ENCODE measurements at places on chromosomes 11 and 22.
A peak's percentile ranks its signal among the peaks of the same experiment; 100 is the strongest.

DNA sequence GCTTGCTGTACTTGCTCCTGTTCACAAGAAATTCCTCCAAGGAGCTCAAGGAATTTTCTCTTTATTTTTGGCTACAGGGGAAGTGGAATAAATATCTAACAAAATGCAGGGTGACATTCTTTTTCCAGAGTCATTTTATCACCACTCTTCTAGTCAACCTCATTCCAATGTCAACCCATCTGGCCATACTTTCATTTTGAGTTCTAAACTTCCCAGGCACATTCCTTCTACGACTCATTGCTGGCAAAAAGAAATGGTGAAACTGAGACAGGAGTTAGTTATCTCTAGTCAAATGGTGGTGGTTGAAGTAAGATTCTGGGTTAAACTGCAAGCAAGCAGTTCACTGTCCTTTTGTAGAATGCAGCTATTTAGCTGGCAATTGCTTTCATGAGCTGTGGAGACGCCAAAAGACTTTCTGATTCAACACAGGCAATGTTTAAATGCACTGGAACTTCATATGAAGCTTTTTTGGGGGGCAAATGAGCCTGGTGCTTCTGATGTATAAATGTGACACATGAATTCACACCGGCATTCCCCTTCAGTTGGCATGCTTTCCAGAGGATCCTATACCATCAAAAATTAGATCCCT lies 304.6 kb downstream of the CADM1 start:
- DNase-seq = no peak

DNA sequence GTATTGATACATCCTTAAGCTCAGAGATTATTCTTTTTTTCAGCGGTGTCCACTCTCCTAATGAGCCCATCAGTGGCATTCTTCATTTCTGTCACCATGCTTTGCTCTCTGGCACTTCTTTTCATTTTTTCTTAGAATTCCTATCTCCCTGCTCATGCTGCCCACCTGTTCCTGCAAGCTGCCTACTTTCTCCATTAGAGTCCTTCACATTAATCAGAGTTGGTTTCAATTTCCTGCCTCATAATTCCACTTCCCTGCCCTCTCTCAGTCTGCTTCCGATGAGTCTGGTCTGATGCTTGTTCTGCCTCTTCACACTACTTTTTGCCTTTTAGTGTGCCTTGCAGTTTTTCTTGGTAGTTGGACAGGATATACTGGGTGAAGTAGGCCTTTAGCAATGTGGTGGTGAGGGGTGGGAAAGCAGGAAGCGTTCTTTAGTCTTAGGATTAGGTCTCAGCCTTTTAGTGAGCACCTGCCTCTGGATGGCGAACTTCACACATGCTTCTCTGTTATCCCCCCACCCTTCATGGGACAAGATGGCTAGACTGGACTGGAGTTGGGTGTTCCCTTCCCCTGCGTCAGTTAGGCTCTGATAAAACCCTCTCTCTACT lies 53.6 kb downstream of the CECR2 start:
- DNase-seq = no peak

GRCh38 chr11:71078482-71078881 lies 173.9 kb downstream of the SHANK2 start:
- no peak for DNase-seq

DNA sequence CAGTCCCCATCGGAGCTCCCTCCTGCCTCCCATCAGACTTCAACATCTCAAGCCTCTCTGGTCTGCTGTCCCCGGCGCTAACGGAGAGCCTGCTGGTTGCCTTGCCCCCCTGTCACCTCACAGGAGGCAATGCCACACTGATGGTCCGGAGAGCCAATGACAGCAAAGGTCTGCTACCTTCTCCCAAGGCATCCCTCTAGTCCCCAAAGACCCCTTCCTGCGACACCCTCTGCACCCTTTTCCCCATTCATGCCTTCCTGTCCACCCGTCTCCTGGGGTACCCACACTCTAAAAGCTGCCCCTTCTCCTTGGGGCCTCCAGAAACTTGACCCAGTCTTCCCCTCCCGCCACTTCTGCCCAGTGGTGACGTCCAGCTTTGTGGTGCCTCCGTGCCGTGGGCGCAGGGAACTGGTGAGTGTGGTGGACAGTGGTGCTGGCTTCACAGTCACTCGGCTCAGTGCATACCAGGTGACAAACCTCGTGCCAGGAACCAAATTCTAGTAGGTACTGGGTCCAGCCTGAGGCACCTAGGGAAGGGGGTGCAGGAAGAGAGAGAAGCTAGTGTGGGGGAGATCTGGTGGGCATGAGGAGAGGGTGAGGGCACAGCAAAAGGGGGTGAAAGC lies 860 bp downstream of the UPK2 start:
- no peak for DNase-seq

GRCh38 chr11:119340335-119341221 lies at the start of gene C1QTNF5:
Gene C1QTNF5, minus strand, starts transcription at chr11:119340883. Its CDS starts 486 bp downstream, at chr11:119340397.
- DNase-seq = no peak

GRCh38 chr11:32229576-32230240 lies 138.8 kb downstream of the RCN1 start:
- DNase-seq = no peak

DNA sequence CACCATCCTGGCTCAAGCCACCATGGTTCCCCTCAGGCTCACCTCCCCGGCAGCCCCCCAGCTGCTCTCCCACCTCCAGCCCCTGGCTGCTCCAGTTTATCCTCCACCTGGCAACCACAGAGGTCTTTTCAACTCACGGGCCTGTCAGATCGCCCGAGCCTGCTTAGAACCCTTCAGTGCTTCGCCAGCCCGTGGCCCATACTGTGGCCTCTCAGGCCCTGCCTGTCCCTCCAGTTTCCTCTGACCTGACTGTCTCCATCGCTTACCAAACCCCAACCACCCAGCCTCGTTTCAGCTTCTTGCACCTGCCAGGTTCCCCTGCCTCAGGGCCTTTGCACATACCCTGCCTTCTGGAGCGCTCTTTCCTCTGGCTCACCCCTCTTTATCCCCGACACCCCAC lies 6.9 kb downstream of the KCNC1 start:
- DNase-seq = no peak

DNA sequence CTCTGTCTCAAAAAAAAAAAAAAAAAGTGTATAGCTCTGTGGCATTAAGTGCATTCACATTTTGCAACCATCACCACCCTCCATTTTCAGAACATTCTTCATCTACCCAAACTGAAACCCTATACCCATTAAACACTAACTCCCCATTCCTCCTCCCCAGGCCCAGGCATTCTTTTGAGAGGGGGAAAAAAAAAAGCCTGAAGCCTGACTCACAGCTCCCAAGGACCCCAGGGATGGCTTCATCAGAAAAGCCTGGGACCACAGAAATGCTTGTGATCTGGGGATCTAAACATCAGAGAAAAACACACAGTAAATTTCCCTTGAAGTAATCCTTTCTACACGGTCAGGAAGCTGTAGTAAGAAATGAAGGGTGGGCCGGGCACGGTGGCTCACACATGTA lies 10.7 kb upstream of the GTSE1 start:
- no peak for DNase-seq

DNA sequence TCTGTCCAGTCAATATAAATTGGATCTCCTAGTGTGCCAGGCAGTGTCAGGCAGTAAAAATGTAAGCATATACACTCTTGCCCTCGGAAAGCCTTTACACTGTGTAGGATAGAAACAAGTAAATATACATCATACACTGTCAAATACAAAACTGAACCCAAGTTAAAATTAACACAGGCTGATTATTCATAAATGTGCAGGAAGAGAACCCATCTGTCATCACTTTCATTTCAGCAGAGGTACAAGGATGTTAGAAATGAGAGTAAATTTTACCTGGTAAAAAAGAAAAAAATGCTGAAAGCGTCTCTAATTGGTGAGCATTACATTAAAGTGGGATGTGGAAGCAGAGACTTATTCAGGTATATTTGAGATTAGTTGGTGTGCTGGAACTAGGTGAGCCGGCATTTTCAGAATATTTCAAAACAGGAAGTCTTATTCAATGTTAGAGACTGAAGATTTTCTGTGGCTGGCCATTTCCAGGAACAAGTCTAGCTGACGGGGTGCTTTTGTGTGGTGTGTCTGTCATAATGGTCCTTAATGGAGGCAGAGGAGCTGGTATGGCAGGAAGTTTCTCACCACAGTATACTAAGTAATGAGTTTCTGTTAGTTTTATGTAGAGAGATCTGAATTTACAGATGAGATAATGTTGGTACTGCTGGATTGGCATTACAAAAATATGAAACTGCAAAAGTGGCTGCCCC lies 192.6 kb downstream of the CASP12 start:
- DNase-seq = no peak

DNA sequence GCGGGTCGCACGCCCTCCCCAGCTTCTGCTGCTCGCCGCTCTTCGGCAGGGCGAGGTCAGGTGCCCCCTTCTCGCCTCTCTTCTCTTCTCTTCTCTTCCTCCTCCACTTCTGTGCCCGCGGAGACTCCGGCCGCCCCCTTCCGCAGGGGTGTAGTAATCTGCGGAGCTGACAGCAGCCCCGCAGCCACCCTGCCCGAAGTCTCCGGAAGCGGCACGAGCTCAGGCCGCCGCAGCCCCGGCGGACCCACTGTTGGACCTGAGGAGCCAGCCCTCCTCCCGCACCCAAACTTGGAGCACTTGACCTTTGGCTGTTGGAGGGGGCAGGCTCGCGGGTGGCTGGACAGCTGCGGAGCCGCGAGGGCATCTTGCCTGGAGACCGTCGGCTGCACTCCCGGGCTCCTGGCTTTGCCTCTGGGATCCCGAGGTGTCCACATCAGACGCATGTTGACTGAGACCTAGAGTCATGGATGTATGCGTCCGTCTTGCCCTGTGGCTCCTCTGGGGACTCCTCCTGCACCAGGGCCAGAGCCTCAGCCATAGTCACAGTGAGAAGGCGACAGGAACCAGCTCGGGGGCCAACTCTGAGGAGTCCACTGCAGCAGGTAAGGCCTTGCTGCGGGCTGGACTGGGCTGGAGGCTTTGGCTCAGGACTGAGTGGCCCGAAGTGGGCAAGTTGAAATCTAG lies 486 bp downstream of the STIM1 start:
- no peak for DNase-seq

GRCh38 chr11:113410414-113411135 lies 23.0 kb downstream of the ANKK1 start:
- no peak for DNase-seq

DNA sequence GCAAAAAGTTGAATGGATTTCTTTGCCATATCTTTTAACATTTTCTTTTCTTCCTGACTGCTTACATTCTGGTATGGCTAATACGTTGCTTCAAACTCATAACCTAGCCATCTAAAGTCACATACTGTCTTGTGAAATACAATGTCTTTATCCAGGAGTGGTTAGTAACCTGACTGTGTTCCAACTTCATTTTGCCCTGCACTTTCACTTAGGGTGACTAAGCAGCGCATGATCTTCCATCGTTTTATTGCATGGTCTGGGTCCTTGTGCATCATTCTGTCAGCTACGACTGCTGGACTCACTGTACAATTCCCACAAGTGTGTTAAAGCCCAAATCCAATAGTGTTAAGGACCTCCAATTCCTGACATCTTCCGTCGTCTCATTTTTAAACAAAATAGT lies 403.2 kb downstream of the NTM start:
- DNase-seq = no peak

DNA sequence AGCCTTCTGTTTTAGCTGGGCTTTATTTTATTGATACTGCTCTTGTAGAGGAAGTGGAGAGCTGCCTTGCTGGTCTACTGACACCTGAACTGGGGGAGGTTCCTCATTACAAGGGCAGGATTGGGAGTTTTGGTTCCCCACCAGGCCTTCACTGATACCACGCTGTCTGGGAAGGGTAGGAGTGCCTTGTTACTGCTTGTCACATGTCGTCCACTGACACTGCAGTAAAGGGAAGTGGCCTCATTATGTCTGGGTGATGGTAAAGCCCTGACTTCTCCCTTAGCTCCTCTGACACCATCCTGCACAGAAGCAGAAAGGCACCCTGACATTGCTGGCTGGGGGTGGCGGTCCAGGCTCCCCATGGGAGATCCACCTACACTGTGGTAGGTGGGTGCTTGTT lies 38.7 kb upstream of the ELF5 start:
- no peak for DNase-seq

DNA sequence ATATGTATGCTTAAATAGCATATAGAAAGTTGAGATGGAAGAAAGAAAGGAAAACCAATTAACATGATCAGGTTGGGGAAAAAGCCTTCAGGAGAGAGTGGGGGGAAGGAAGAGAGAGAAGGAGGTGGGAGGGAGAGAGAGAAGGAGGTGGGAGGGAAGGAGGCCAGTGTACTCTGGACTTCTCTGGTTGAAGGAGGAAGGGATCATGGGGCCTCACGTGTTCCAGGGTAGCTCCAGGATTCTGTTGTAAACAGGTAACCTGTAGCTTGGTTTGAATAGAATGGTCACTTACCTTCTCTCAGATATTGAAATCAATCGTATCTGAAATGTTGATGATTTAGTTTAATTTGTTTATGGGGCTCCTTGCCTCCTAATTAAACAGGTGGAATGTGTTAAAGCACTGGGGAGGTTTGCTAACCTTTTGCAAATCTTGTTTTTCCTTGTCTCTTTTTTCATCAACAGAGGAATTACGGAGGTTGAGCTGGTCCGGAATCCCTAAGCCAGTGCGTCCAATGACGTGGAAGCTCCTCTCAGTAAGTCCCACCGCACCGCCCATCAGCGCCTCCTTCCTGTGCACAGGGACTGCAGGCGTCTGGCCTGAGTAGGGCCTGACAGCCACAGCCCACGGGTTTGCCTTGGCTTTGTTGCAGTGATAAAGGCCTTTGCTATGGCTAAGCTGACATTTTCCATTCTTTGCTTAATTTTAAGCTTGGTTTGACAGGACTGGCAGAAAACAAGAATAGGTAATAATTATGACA lies 115.9 kb downstream of the TBC1D22A start:
- no peak for DNase-seq

- no peak for DNase-seq
Measured at GRCh38 chr22:26053737-26054316, 115.4 kb upstream of the SEZ6L start.

DNA sequence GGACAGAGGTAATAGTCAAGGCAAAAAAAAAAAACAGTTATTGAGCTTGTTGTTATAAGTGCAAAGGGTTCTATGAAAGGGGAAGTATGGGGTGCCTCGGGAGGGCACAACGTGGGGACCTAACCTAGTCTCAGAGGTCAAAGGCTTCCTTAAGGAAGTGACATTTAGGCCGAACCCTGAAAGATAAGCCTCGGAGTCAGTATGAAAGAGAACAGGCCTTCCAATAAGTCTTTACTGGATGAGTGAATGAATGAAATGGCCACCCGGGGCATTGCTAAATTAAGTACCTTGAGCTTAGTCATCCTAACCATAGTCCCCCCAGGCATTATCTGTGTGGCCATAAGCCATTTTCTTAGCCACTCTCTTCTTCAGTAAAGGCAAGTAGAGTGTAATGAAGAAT lies 19.7 kb downstream of the FLI1 start:
- DNase-seq = no peak

GRCh38 chr22:25475257-25476022 lies 89.0 kb upstream of the GRK3 start:
- DNase-seq = peak; percentile 14

GRCh38 chr11:100940111-100940510 lies 189.5 kb downstream of the PGR start:
- DNase-seq = no peak

- no peak for DNase-seq
Measured at GRCh38 chr11:41201156-41201555, 258.3 kb downstream of the LRRC4C start.

GRCh38 chr11:129191649-129192048 lies 476 bp downstream of the ARHGAP32 start:
- DNase-seq = no peak

Measured in anterior cingulate cortex (tissue), 58 donors.